ENCODE measurements at places on chromosomes 12 and 14.

DNA sequence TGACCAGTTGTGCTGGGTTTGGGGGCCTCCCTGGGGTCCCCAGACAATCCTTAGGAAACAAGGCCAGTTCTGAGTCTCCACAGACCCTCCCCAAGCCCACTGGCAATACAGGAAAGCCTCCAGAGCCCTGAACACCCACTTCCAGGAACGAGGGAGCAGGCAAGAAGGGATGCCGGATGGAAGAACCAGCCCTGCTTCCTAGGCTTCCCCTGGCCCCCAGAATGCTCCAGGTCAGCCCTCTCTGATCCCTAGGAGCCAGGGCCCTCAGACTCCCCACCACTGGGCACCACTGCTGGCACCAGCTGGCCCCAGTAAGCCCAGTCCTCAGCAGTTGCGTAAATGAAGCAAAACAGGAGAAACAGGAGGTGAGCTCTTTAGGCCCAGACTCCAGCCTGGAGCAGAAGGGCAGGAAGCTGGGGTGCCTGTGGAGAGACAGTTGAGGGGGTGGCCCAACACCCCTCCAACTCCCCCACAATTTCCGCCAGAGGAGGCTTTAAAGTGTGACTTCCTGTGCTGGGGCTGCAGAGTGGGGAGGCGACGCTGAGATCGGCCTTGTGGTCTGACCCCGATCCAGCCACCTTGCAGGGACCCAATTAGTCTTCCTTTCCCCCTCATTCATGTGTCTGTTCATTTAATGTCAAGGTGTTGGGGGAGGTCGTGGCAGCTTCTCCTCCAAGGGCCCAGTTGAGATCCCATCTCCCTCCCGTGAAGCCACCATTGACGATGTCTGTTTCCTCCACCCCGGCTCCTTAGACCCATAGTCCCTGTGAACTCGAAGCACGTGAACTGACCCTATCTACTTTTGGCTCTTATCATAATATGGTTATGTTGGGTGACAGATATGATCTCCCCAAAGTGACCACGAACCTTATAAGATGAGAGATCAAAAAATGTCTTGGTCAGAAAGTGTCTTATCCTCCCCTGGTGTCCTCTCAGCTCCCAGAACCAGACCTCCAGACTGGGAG lies 4.7 kb downstream of the TNFRSF1A start:
- DNase-seq = peak; percentile 25

DNA sequence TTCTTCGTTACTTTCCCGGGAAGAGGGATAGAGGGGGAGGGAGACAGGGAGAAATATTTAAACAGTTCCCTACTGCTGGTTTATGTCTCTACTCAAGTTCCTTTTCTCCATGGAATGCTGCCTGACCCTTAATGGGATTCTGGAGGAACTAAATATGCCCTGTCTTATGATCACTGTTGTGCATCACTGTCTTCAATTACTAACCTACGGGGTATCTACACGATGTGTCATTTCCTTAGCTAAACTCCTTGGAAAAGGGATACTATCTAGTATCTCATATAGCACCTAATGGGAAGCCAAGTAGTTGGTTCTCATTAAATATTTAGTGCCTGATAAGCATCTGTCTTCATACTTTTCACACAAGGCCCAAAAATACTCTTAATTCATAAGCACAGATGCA lies 37.5 kb upstream of the FBLN5 start:
- DNase-seq = no peak

DNA sequence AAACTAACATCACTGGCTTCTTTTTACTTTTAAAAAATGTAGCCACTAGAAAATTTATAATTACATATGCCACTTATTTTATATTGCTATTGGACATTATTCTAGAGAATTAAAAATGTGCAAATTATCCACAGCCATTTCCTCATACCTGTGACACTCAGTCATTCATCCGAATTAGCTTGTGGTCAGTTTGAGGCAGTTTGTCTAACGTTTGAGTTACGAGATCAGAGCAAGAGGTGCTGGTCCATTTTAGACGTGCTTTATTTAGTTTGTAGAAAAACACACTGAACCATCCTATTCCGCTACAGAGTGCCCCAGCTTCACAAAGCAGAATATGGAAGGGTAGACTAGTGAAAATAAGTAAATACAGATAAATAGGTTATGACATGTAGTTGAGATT lies 513.0 kb downstream of the NRXN3 start:
- DNase-seq = no peak

- DNase-seq = no peak
Measured at GRCh38 chr14:93861836-93862235, 65.3 kb upstream of the FAM181A start.

DNA sequence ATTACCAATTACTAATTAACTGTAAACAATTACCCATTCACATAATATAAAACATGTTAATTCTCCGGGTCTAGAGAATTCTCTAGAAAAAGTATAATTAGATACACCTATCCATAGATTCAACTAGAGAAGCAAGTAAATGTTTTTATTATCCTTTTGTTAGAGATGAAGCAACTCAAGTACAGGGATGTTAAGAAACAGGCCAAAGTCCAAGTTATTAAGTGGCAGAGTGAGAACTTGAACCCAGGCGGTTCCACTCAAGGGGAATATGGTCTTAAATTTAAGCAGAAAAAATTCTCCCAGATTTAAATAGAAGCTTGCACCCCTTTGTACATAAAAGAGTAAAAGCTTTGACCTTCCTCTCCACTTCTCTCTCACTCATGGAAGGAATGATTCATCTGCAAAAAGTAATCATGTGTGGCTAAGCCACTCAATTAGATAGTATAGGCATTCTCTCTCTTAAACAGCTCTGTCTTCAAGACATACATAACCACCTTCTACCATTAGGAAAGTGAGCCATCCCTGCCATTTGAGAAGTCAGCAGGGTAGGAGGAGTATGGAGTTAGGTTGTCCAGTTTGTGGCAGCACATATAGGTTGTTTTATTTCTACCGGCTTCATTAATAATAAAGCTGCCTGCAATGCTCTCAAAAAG lies 34.1 kb downstream of the ERGIC2 start:
- no peak for DNase-seq

- DNase-seq = no peak
Measured at GRCh38 chr14:74927225-74927624, 4.2 kb upstream of the RPS6KL1 start.

GRCh38 chr12:51162217-51162616 lies 10.7 kb downstream of the TFCP2 start:
- DNase-seq = no peak

GRCh38 chr14:72582582-72582981 lies 311.3 kb downstream of the DPF3 start:
- DNase-seq = no peak

DNA sequence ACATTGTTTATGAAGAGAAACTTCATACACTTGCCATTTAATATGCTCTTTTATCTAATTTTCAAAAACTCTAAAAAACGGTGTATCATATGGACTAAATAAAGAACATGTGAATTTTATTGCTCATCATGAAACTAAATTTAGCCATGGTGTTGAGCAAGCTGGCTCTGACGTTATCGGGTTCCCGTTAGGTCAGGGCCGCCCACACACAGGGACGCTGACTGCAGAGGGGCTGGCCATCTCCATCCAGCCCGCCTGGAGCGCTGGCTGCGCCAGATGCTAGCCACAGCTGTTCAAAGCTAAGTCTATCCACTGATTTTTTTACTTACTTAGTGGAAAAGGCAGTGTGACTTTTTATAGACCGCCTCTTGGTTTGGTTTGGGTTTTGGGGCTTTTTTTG lies 36.5 kb upstream of the DYNC1H1 start:
- DNase-seq = no peak

DNA sequence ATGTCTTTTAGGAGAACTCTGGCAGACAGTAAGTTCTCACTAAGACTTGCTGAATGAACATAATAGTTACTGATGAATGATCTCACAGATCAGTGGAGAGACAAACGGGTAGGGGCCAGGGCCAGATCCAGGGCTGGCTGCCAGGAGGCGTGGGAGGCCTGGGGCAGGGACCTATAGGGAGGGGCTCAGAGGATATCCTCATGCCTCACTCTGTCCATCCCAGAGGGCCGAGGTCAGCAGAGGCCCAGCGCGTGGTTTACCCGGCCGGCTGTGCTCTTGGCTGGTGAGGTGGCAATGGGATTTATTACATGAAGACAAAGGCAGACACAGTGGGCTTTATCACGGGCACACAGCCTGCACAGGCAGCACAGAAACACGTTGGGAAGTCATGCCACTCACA lies 85.4 kb downstream of the CHGA start:
- DNase-seq = no peak

DNA sequence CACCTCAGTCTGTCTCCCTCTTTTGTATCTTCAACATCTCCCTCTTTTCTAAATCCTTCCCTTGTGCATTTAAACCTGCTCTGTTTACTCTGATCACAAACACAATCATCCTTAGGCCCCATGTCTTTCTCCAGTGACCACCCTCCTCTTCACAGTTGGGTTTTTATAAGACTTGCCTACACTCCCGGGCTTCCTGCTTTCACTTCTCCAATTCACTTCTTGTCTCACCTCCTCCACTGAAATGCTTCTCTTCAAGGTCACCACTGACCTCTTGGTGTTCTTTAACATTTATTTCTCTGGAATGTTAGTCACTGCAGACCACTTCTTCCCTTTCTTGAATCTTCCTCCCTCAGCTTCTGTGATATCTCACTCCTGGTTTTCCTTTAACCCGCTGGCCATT lies 8.7 kb upstream of the SMCO2 start:
- DNase-seq = no peak

DNA sequence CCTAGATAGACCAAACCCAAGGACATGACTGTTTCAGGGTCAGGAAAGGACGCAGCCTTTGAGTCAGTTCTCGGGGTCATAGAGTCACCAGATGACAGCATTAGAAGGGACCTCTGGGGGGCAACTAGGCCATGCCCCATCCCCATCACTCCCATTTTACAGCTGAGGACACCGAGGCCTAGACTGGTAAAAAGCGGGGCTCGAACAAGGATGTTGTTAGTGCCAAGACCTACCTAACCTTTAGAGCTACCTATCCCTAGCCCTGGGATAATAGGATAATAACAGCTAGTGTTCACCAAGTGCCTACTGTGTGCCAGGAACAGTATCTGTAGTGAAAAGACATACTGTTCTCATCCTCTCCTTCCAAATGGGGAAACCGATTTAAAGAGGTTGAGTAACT lies 48.7 kb downstream of the PLEKHG3 start:
- no peak for DNase-seq

DNA sequence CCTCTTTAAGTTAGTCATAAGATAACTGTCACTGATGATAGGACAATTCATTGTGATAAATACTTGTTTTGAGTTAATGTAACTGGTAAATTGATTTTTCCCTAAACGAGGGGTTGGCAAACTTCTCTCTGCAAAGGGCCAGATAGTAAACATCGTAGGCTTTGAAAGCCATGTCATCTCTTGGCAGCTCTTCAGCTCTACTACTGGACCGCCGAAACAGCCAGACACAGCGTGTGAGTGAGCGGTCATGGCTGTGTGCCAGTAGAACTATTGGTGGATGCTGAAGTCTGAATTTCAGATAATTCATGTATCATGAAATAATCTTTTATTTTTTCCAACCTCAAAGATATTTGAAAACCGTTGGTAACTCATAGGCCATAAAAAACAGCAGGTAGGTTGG lies 9.9 kb downstream of the PIWIL1 start:
- no peak for DNase-seq

GRCh38 chr12:23621900-23622299 lies 327.6 kb downstream of the SOX5 start:
- no peak for DNase-seq

- no peak for DNase-seq
Measured at GRCh38 chr14:25836636-25837035, 761.2 kb downstream of the NOVA1 start.

GRCh38 chr14:79281244-79282152 lies 929.8 kb downstream of the DIO2 start:
- DNase-seq = no peak

DNA sequence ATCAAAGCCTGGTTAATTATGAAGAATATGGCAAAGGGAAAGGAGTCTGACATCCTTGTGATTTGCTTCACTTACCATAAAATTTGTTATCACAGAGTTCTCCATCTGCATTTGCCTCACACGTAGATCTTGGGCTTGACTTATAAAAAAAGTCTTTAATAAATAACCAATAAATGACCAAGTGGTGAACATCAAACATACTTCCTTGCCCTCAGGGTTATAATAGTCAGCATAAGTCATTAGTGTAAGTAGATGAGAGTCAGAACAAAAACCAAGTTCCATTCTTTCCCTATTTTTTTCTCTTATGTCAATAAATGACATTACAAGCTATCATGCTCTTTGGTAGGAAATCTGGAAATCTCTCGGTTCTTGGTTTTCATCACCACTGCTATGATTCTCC lies 635.4 kb upstream of the ATXN7L3B start:
- no peak for DNase-seq

- no peak for DNase-seq
Measured at GRCh38 chr14:103765526-103765925, 49.9 kb downstream of the ZFYVE21 start.

GRCh38 chr14:51392416-51392815 lies 152.4 kb downstream of the TMX1 start:
- no peak for DNase-seq

GRCh38 chr12:76101739-76102385 lies 17.4 kb upstream of the NAP1L1 start:
- DNase-seq = no peak

DNA sequence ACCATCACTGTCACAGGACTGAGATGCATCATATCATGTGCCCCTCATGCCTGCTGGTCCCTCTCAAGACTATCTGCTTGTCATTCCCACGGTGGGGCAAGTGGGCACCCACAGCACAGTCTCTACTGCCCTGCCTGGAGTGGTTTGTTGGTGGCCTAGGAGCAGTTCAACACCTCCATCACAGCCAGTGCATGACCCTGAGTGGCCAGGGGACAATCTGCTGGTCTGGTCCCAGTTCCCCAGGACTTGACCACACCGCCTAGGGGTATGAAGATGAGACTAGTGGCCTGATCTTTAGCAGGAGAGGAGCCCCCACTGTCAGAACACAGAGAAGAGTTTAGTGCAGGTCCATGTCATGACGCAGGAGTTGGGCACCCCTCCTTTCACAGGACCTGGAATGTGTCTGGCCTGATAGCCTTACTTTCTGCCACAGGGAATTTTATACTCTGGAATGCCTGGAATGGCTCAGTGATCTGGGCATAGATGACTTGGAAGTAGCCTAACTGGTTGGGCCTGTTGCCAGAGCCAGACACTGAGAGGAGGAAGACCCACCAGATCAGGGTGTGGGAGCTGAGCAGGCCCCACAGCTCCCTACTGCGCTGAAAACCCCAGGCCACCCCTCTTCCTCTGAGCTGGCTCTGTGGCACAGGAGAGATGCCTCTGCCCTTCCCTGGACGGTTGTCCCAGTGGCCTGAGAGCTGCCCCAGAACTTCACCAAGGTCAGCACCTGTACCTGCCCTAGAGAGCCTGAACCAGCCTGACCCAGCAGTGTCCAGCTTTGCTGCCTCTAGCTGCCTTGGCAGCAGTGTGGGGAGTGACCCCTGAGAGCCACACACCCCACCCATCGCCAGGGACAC lies 83.3 kb downstream of the PUS7L start:
- DNase-seq = no peak

DNA sequence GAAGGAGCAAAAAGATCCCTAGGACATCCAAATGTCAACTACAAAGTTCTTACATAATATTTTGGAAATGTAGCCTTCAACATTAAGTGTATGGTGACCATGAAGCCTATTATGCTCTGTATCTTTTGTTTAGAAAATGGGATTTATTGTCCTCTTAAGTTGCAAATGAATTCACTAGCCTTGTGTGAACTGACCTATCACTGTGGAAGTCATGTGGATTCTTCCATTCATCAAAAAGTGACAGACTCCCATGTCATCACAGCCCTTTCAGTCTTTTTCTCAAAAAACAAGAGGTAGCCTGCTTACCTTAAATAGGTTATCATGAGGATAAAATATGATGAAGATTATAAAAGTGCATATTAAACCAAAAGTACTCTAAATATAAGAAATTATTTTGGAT lies 179.9 kb downstream of the GRIP1 start:
- DNase-seq = no peak
